ENCODE measurements at places on chromosomes 12 and 14.
A peak's percentile ranks its signal among the peaks of the same experiment; 100 is the strongest.

GRCh38 chr12:106025129-106025528, 113.6 kb downstream of the NUAK1 start:
- DNase-seq = no peak

DNA sequence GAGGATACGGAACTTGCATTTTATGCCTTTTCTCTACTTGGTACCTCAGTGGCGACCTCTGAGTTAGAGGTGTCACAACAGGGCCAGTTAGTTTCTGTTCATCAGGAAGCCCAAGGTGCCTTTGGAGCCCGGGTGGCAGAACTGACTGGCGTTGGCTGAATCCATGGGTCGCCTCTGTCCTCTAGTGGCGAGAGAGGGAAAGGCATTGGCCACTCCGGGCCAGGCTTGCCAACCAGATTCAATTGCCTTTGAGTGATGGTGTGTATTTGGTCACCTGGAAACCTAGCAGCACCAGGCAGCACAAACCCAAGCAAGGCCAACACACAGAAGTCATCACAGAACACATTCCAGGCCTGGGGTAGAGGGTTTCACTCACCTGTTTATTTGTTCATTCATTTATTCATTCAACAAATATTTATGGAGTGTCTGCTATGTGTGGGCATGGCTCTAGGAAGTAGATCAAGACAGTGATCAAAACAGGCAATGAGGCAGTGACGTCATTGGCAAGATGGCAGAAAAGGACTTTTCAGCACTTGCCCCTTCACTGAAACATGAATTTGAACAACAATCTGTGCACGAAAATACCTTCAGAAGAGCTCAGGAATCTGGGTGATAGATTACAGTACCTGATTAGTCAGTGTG, 40.5 kb upstream of the KCNA5 start:
- DNase-seq = peak; percentile 59

GRCh38 chr14:36661506-36662257, at the start of gene PAX9:
Gene PAX9, plus strand, starts transcription at chr14:36661860. Its CDS starts 230 bp downstream, at chr14:36662090.
- DNase-seq = peak; percentile 80

DNA sequence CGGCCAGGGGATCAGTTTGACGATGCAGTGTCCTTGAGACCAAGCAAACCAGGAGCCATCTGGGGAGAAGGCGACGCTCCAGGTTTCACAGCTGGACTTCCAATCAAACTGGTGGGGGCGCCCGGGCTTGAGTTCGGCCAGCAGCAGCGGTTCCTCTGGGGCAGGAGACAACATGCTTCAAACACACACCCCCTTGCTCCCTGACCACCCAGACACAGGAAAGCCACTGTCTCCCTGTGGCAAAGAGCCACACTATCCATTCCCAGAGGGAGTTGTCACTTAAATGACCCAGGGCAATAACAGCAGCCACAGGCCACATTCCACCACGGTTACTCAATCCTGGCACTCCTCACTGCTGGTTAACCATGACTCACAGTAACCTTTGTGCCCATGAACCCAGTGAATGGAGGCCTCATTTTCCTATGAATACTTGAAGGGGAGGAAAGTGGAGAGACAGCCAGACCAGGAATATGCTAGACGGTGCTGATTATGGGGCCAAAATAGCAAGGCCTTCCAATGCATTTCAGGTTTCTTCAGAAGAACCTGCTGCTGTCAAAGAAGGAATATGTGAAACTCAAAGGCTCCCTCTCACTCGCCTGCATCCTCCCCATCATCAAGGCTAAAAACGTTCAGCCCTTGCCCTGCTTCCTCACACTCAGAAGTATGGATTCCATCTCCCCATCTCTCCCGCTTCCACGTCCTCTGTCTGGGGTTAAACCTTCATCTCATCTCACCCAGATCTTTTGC, 8.5 kb downstream of the WSB2 start:
- peak; percentile 97 for DNase-seq

GRCh38 chr14:47149326-47149725, 497.7 kb upstream of the RPL10L start:
- DNase-seq = no peak

GRCh38 chr14:60514741-60515491, 6.0 kb downstream of the SIX6 start:
- DNase-seq = no peak

GRCh38 chr14:29489911-29490425, 437.7 kb downstream of the PRKD1 start:
- DNase-seq = no peak

Measured in AG10803 (cell line).